ENCODE measurements at places on chromosomes 2 and 18.

DNA sequence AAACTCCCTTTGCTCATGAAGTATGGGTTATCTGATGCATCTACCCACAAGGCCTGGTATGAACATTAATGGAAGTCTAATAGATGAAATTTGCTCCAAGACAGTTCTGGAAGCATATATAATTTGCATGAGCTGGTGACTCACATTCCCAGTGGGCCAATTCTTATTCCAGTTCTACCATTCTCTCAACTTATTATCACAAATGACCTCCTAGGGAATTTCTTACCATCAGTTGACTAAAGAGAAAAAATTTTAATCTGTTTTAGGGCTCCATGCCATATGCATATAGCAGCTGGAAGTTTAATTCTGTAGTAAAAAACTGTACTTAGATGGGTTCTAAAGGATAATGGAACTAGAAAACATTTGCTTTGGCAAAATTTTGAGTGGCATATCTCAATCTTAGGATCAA, 165.2 kb upstream of the COL3A1 start:
- no peak for DNase-seq

DNA sequence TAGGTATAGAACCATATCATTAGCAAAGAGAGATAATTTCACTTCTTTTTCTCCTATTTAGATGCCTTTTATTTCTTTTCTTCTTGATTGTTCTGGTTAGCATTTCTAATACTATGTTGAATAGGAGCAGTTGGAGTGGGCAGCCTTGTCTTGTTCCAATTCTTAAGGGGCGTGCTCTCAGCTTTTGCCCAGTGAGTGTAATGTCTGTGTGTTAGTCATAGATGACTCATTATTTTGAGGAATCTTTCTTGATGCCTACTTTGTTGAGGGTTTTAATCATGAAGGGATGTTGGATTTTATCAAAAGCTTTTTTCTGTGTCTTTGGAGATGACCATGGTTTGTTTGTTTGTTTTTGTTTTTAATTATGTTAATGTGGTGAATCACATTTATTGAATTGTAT, 1453.1 kb upstream of the SLC39A10 start:
- no peak for DNase-seq

- DNase-seq = no peak
Measured at GRCh38 chr18:76892832-76893231, 70.5 kb downstream of the ZNF236 start.

GRCh38 chr2:160940699-160941098, 219.5 kb upstream of the TANK start:
- DNase-seq = no peak
